Stimulated activated CD8-positive, alpha-beta memory T cell treated with anti-CD3 and anti-CD28 coated beads, Interleukin-7, amount 100 ng/mL, for 1 hour (primary cell): ENCODE measurements at places on chromosomes 3 and 15.

DNA sequence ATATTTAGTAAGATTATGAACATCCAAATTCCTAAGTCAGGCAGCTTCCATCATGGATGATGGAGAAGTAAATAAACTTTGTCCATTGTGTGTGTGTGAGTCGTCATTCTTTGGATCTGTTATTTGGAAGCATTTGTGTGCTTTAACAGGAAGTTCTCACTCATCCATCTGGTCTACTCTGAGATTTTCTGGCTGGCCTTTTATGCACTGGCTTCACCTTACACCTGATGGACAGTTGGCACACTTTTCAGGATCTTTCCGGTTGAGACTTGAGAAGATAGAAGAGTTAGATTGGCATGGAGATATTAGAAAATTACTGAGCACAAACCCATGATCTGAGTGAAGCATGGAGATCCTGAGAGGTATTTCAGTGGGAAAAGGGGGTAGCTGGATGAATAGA lies 12.6 kb downstream of the SYNPR start:
- no peak for DNase-seq

GRCh38 chr3:175149675-175150074 lies 290.5 kb downstream of the NAALADL2 start:
- no peak for DNase-seq

GRCh38 chr15:74127954-74128784 lies 2.2 kb upstream of the ISLR2 start:
- no peak for DNase-seq

- no peak for DNase-seq
Observed at GRCh38 chr3:115835946-115836345, 212.6 kb downstream of the GAP43 start.

DNA sequence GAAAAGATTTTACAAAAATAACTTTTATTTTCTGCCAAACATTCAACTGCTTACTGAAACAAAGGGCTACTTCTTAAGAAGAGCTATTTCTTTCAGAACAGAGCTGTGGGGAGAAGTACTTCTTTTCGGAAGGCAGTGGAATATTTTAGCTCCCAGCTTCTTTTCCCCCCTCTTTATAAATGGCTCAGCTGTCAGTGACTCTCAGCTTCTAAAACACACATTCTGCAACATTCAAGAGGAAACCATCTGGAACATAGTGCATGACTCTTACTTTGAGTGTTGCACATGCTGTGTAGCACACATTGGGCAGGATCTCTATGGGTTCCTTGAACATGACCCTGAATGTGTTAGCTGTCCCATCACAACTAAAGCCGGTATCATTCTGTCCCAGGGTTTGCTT lies 7.0 kb upstream of the C15orf40 start:
- no peak for DNase-seq

- no peak for DNase-seq
Observed at GRCh38 chr3:174737966-174738365, 121.2 kb upstream of the NAALADL2 start.

DNA sequence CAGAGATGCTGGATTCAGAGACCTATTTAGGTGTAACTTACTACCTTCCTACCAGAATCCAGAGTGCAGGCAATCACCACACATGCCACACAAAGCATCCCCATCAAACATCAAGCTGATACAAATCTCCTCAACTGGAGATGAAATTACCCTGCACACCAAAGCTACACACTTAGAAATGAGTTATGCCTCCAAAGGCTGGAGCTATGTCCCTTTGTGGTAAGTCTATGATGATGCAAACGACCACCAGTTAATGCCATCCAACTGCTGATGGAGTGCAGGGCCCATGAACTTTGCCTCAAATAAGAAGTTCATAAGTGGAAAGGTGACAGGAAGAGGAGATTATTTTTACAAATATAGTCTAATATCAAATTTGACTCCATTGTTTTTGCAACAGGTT lies 38.1 kb downstream of the PDZRN3 start:
- DNase-seq = no peak

DNA sequence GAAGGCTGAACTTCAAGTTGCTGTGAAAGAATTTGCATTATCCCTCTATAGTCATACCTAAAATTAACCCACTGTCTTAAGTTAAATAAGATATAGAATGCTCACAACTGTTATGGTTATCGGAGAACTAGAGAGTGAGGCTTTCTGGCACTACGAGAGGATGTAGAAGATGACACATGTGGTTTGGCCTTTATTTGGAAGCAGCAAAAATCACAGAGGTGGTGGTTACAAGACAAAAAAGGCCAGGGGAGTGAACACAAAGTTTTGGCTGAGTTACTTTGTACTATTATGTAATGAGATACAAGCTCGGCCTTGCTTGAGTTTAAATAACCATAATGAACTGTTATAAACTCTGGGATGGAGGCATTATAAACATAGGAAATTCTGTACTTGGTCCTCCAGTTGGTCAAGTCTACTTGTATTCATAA lies 78.3 kb upstream of the ICE2 start:
- no peak for DNase-seq
